ENCODE measurements at places on chromosomes 1 and 21.
A peak's percentile ranks its signal among the peaks of the same experiment; 100 is the strongest.

DNA sequence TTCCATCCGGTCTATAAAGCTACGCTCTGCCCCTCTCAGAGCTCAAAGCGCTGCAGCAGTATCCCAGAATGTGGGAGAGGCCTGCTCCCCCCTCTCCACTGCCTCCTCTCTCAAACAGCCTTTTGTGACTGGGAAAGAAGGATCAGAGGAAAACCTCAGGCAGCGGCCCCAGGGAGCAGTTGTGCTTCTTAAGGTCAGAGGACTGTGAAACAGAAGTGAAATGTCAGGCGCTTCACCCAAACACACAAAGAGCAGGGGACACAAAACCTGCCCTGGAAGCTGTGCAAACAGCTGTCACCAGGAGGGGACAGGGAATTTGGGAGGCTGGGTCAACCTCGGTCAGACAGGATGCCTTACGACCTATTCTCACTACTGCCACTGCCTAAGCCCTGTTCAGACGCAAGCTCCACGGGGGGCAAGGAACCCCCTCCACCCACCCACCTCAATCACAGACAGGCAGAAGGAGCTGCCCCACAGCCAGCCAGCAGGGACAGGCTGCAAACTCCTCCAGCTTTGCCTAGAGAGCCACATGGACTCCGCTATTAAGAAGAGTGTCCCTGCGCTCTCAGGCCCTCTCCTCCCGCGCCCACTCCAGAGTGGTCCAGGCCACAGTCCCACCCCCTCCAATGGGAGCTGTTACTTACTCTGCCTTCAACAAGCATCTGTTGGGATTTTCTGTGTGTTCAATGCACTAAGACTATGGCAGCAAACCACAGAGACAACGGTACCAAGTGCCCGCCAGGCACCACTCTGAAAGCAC, 14.6 kb downstream of the SSBP3 start:
- DNase-seq, result no peak

DNA sequence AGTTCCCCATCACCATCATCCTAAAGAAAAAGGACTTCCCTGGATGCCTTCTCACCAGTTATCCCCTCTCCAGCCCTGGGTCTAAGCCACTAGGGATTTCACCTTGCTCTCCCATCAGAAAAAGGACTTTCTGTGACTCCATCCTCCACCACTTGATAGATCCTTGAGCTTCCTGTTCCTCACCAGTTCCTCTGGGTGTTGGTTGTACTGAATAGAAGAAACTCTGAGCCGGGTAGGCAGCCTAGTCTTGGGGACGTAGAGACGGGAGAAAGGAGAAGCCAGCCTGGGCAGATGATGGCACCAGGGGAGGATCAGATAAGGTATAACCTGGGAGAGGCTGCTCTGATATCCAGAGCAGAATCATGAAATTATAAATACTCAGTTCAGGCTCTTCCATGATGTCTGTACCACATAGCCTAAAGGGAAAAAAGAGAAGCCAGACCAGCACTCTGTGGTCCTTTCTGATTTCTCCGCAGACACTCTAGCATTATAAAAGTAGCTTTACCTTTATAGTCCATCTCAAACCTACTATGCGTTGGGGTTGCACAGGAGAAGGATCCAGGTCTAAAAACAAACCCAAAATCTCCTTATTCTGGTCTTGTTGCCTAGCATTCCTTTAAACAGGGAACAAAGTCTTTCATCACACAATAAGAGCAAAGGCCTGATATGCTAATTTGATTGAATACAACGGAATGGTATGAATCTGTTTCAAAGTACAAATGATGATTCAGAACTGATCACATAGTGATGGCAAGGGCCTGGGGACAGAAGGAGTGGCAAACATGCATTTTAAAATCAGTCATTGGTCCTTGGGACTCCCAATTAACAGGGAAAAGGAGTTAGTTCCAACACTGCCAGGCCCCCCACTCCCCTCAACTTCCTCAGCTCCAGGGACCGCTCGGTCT, 1.2 kb upstream of the CD34 start:
- no peak for DNase-seq

- no peak for DNase-seq
These were observed 8.6 kb upstream of the PLA2G2C start for GRCh38 chr1:20194757-20195461.

GRCh38 chr1:216812966-216813365, 89.7 kb upstream of the ESRRG start:
- no peak for DNase-seq

- DNase-seq, result no peak
These were observed 14.4 kb downstream of the TMPRSS3 start for GRCh38 chr21:42381347-42381984.

DNA sequence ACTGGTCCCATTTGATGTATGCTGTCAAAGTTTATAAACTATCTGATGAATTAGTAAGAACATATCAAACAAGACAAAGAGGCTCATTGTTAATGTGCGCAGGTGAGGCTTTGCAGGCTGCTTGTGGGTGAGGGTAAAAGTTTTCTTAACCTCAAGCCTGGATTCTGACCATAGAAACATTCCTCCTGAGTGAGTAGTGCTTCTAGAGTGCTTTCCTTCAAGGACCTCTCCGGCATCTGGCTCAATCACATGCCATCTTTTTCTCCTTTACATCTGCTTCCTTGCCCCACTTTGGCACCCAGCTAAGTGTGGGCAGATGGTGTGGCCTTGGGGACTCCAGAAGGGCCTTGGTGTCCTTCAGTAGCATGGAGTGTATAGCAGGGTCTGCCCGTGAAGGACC, 104.0 kb downstream of the ROR1 start:
- no peak for DNase-seq

GRCh38 chr1:231420299-231420958, 1.7 kb downstream of the EGLN1 start:
- DNase-seq, result no peak

DNA sequence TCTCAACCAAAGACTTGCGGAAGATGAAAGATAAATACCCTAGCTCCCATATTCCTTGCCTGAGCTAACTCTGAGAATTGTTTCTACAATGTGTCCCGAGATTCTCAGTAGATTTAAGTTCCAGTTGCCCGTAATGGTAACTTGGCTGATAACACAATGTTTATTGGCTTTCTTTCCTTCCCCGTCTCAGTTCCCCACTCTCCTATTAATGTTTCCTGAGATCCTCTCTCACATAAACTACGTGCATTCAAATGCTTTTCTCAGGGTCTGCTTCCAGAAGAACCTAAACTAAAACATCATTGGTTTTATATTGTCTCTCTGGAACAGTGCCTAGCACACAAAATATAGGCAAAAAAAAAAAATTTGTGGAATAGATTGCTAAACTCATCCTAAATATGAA, 794.2 kb upstream of the ADGRL2 start:
- no peak for DNase-seq

GRCh38 chr1:197768014-197768805, 7.1 kb downstream of the DENND1B start:
- no peak for DNase-seq

- DNase-seq, result no peak
These were observed 26.1 kb downstream of the IQGAP3 start for GRCh38 chr1:156546267-156546666.

- no peak for DNase-seq
These were observed 1.3 kb downstream of the BRINP3 start for GRCh38 chr1:190476321-190476720.

DNA sequence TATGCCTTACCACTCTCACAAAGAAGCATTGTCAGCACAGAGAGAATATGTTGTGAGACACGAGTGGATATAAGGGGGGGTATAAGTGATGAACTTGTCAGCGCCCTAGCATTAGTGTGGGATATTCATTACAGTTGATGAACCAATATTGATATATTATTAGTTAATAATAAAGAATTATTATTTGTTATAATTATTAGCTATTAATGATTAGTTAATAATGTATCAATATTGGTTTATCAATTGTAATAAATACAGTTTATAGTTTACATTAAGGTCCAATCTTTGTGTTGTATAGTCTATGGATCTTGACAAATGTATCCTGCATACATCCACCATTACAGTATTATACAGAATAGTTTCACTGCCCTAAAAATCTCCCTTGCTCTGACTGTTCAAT, 120.2 kb upstream of the NCAM2 start:
- no peak for DNase-seq

DNA sequence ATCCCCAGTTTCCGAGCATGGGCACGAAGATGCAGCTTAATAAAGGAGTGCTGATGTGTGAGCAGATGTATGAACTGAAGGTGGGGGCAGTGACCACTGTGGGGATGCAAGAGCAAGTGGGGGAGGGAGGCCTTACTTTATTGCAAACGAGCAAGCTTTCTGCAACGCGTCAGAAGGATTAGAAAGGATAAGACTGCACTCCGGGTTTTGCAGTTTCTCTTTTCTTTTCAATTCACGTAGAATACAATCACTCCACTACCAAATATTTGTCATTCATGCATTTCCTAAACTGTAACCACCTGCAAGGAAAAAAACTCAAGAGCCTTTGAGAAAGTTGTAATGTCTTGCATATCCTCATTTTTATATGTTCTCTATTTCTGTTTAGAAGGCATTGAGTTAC, 4.3 kb upstream of the OR2C3 start:
- no peak for DNase-seq

DNA sequence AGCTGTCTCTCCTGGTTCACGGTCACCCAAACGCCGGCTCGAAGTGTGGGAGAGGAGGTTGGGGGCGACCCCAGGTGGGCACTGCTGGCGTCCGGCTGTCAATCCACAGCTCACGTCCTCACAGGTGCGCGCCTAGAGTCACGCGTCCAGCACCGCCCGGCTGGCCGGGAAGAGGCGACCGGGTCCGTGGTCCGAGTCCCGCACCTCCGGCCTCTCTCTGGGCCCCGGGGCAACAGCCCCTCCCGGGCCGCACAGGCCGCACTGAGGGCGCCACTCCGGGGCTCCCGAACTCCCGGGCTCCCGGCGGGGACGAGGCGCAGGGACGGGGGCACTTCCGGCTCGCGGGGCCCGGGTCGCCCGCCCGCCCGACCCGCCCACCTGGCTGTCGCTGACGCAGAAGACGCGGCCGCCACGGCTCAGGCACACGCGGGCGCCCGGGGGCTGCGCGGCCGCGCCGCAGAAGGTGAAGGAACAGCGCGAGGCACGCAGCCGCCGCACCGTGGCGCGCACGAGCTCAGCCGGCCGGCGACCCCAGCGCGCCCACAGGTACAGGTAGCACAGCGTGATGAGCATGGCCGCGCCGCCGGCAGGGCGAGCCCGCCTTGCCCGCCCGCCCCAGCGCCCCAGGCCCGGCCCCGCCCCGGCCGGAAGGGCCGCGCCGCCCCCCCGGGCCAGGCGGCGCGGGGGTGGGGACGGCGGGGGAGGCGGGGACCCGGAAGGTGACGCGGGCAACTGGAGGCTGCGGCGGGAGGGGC, at the start of gene HLCS:
Gene HLCS, minus strand, starts transcription at position 604 of the 755 bp plus-strand sequence. Its CDS starts 31 bp downstream, at position 573.
- no peak for DNase-seq

- DNase-seq, result peak; percentile 54
These were observed 521.4 kb upstream of the CAMK1G start for GRCh38 chr1:209062081-209062620.

GRCh38 chr1:935751-936231, 12.1 kb downstream of the SAMD11 start:
- DNase-seq, result no peak

GRCh38 chr1:234604495-234605398, 5.2 kb downstream of the IRF2BP2 start:
- DNase-seq, result no peak

DNA sequence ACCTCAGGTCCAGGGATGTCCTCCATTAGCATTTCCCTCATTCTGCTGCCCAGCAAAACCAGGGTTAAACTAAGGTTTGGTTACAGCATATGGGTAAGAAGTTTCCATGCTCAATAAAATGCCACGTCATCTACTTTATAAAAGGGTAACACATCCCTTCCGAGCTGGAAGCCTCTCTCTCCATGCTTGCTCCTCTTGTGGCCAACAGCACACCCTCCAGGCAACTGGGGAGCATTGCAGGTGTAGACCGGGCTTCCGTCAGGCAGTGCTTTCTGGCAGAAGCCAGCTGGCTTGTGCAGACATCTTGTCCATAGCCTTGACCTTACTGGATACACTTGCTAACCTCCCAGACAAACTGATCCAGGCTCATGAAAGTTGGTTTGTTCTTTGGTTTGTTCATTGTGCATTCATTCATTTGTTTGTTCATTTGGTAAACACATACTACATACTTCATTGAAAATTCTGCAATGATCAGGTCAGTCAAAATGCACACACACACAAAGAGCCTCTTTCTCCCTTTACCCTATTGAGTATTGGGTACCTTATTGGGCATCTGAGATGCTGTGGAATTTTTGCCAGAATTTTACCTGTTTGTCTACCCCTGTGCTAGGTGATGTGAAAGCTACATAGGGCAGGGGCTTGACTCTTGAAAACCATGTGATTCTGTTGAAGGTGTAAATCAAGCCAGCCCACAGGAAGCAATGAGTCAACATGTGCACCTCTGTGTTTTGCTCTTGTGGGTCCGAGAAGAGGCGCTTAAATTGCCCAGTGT, 422.8 kb downstream of the CAMTA1 start:
- DNase-seq, result peak; percentile 26

DNA sequence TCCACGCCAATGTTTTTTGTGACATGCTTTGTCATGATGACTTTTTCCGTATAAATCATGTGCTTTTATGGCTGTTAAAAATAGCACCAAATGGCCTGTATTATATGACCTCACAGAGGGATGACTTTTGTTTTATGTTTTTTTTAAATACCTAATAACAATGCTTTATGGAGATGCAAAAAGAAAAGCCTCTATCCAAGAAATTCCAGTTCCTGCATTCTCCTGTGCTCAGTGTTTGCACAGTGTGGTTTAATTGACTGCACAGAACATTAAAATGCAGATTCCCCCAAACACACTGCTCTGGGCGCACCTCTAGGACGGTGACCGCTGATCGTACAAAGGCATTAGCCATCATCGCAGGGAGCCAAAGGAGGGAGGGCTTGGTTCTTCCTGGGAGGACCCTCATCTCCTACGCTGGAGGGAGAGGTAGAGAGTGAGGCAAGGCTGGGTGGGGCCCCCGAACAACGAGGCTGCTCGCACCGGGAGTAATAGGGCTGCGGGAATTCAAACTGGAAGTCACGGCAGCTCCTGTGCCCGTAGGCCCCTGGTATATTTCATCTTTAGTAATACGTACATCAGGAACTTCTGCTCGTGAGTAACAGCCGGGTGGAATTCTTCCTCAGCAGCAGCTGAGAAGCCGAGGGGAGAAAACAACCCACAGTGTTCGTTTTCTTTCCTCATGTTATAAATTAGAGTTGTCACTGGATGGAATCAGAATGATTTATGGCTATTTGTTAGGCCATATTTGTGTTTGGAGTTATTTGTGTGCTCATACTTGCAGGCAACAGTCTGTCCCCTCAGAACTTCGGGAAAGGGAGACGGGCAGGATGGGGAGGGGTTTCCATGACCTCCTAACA, 465.6 kb downstream of the CAMTA1 start:
- DNase-seq, result no peak
